ENCODE measurements at places on chromosomes 2 and 18.

DNA sequence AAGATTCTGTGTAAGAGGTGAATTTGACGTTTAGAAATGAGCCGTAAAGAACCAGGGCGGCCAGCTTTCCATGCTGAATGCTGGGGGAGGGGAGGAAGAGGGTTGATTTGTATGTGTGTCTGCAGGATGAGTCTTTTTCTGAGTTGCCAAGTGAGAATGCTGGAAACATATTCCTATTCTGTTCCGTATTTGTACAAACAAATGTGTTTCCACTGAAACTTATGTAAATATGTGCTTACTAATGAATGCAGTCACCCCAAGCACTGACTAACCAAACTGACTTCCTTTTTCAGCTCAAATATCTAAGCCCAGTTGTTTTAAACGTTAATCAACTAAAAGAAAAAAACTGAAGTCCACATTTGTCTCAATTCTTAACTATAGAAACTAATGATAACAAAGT is 74.9 kb upstream of the APCDD1 start:
- DNase-seq = no peak

DNA sequence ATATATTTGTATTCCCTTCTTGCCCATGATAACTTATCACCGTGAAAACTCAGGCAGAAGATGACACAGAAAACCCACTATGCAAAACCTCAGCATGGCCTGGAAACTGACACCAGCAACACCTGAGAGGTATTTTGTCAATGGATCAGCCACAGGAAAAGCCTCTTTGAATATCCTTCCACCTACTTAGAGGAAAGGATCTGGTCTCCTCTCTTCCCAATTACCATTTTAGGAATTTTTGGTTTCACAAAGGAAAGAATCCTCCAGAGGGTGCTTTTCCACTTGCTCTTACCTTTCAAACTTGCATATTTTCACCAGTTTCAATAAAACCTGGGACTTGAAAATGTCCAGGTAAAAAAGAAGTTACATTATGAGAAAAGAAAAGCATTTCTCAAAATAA is 20.0 kb upstream of the MEIS1 start:
- DNase-seq = no peak

DNA sequence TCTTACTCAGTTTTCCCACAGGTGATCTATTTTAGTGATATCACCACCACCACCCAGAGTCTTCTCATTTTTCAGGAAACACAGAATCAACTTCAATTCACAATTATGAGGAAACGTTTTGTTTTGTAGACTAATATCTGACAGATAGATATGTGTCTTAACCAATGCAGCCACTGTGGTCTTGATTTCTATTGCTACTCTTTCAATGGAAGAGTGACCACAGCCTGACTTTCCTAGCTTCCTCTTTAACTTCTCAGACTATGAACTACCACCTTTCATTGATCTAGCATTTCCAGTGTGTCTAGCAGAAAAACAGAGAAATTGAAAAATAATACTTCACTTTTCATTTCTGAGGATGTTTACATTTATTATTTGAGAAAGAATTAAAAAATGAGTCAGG is 20.5 kb downstream of the ADAM17 start:
- no peak for DNase-seq

- DNase-seq = no peak
Observed at GRCh38 chr2:234672498-234673150, 175.7 kb upstream of the ARL4C start.

DNA sequence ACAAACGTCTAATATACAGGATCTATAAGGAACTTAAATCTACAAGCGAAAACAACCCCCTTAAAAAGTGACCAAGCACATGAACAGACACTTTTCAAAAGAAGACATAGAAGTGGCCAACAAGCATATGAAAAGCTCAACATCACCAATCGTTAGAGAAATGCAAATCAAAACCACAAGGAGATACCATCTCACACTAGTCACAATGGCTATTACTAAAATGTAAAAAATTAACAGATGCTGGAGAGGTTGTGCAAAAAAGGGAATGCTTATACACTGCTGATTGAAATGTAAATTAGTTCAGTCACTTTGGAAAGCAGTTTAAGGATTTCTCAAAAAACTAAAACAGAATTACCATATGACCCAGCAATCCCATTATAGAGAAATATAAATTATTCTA is 1148.5 kb upstream of the FAM98A start:
- DNase-seq = no peak

DNA sequence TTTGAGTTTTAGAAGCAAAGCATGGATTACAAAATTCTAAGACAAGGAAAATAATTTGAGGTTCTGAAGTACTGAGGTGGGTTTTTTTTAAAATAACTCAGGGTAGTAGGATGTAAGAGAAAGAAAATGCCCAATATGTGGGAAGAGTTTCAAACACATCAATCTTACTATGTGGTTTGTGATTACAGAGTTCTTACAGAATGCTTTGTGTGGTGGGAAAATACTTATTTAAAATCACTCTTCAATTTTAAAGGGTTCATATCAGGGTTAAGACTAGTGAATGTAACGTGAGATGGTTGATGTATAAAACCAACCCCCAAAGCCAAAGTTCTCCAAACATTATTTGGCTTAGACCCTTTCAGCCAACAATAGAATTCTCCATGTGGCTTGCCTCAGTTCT is 173.5 kb downstream of the UBE2E3 start:
- no peak for DNase-seq

DNA sequence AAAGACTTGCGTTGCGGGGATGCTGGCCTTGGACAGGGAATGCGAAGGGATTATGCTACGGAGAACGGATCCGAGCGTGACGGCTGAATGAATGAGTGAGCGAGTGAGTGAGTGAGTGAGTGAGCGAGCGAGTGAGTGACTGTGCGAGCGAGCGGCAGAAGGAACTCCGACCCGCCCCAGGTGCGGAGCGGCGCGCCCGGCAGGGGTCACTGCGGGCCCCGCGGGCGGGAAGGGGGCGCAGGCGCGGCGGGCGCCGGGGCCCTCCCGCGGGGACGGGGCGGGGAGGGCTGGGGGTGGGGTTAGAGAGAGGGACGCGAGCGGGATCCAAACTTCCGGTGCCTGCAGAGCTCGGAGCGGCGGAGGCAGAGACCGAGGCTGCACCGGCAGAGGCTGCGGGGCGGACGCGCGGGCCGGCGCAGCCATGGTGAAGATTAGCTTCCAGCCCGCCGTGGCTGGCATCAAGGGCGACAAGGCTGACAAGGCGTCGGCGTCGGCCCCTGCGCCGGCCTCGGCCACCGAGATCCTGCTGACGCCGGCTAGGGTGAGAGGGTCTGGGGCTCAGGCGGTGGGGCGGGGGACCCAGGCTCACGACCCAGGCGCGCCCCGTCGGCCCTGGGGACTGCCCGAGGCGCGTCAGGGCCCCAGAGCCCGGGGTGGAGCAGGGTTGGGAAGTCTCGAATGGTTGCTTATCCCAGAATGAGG is at the start of gene ITM2C:
Gene ITM2C (plus strand): TSS at position 338 of the 702 bp plus-strand sequence. CDS start 84 bp downstream, at position 422.
- DNase-seq = peak; percentile 68

DNA sequence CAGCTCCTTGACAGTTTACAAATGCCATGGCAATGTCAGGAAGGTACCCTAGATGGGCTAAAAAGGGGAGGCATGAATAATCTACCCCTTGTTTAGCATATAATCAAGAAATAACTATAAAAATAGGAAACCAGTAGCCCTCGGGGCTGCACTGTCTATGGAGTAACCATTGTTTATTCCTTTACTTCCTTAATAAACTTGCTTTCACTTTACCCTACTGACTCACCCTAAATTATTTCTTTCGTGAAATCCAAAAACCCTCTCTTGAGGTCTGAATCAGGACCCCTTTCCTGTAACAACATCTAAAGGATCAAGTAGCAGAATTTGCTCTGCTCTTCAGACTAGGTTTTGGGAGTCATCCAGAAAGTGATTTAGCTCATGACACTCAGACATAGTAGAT is 43.7 kb downstream of the CD8B2 start:
- no peak for DNase-seq

DNA sequence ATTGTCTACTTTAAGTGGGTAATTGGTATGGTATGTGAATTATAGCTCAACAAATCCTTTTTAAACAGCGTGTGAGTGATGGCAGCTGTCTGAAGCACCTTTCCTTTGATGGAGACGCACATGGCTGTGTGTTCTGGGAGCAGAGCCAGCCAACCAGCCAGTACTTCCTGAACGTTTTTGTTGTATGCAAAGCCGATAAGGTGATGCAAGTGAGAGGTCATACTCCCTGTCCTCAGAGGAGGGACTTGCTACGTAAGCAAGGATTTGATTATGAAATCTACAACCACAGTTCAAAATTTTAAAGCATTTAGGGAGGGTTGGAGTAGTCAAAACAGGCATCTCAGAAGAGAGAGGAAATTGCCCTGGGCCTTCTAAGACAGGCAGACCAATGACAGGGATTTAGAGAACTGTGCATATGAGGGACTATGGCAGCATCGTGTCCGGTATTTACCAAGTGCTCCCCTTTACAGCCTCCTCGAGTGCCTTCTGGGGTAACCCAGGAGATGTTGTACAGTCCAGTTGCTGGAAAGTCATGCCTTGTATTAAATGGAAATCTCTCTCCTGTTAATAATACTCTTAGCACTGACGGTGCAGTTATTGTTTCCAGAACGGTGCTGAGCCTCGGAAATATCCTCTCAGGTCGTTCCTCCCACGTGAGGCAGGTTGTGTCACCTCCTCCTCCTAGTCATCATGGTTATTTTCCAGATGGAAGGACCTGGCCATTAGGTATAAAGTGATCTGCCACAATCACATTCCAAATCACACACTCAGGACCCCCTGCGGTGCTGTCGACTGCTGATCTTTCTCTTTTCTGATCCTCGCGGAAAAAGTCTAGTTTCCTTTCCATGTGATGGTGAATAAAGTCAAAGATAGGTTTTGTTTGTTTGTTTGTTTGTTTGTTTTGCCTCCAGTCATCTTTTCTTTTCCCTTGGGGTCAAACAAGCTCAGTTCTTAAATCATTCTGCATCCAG is 28.4 kb downstream of the ARHGEF4 start:
- DNase-seq = no peak

Measured in T-helper 22 cell (primary cell).